ENCODE measurements at places on chromosomes 5 and 9.

GRCh38 chr5:115641948-115642347 is 16.1 kb upstream of the TMED7 start:
- no peak for DNase-seq

GRCh38 chr5:146877783-146878475 is 628 bp downstream of the PPP2R2B start:
- DNase-seq: peak; percentile 79

DNA sequence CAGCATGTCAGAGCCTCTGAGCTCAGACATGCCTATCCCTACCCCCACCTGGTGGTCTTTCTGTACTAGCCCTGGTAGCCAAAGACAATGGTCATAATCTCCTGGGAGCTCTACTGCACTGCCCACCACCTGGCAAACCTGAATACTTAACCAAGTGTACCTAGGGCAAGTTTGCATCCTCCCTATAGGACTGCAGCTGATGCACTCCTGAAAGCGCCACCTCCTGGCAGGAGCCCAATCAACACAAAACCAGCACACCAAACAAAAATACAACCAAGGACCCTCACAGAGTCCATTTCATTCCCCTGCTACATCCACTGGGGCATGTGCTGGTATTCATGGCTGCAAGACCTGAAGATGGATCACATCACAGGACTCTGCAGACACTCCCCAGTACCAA is 14.8 kb upstream of the FAM174A start:
- no peak for DNase-seq

DNA sequence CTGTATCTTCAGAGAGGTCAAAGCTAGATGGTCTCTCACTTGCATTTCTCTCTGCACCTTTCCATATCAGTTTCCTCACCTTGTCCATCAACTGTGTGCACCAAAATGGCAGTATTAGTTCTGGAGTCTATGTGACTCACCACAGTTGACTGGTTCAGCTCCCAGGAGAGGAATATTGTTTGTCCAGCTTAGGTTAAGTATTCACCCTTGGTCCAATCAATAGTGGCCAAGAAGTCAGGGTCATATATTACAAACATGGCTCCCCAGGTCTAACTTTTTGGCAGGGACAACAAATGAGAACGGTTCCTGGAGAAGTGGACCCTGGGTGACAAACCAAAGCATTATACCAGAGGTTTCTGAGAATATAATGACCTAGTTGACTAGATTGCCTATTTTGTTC is 24.9 kb upstream of the CDC23 start:
- DNase-seq: no peak

DNA sequence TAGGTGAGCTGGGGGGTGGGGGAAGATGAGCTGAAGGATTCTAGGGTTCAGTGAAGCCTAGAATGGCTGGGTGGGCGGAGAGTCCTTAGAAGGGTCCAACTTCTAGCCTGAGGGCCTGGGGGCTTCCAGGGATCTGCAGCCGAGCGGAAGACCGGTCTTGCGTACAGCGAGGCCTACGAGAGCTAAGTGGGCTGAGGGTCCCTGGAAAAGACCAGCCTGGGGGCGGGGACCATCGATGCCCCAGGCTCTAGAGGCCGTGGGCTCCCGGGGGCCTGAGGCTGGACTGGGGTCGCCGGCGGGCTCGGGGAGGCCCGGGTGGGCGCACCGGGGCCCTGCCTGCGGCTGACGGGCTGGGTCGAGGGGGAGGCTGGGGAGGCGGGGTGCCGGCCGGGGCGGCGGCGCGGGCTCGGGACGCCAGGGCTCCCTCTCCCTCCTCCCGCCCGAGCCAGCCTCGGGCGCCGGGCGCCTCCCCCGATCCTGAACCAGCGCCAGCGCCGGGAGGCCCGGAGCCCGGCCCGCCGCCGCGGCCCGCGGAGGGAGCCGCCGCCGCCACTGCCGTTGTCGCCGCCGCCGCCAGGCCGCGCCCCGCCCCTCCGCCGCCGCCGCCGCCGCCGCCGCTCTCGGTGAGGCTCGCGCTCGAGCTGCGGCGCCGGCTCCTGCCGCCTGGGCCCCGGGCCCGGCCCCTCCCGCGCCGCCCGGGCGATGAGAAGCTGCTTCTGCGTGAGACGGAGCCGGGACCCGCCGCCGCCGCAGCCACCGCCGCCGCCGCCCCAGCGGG is at the start of gene MVB12B:
Gene MVB12B, plus strand, starts transcription at position 602 of the 778 bp plus-strand sequence. Its CDS starts 101 bp downstream, at position 703.
- DNase-seq: peak; percentile 57

Data from anterior cingulate cortex (tissue), 58 donors.